ENCODE measurements at places on chromosomes 5 and 9.
A peak's percentile ranks its signal among the peaks of the same experiment; 100 is the strongest.

- DNase-seq, result peak; percentile 54
Observed at GRCh38 chr9:35748858-35749514, at the start of the genes GBA2 and RGP1. GBA2 (minus strand) TSS chr9:35749228; CDS start chr9:35748704, 524 bp downstream. RGP1 (plus strand) TSS chr9:35749287; CDS start chr9:35749756, 469 bp downstream.

DNA sequence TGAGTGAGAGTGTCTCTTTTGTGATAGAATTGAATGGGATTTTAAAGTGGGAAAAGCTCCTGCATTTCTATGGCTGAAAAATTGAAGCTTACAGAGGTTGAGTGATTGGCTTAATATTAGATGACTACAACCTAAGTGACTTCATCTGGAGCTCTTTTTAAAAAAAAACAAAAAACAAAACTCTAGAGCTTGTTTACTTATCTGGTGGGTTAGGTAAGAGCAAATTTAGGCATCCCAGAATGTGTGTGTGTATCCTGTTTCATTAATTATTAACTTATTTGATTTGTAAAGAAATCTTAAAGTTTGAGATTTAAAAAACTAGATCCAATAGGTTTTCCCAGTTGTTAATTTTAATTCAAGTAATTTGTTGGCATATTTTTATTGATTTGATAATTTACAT is 60.1 kb downstream of the SCAMP1 start:
- no peak for DNase-seq

- DNase-seq, result peak; percentile 90
Observed at GRCh38 chr5:67003935-67004729, 192.5 kb downstream of the CD180 start.

- DNase-seq, result no peak
Observed at GRCh38 chr5:90099099-90099498, 310.5 kb downstream of the CETN3 start.

DNA sequence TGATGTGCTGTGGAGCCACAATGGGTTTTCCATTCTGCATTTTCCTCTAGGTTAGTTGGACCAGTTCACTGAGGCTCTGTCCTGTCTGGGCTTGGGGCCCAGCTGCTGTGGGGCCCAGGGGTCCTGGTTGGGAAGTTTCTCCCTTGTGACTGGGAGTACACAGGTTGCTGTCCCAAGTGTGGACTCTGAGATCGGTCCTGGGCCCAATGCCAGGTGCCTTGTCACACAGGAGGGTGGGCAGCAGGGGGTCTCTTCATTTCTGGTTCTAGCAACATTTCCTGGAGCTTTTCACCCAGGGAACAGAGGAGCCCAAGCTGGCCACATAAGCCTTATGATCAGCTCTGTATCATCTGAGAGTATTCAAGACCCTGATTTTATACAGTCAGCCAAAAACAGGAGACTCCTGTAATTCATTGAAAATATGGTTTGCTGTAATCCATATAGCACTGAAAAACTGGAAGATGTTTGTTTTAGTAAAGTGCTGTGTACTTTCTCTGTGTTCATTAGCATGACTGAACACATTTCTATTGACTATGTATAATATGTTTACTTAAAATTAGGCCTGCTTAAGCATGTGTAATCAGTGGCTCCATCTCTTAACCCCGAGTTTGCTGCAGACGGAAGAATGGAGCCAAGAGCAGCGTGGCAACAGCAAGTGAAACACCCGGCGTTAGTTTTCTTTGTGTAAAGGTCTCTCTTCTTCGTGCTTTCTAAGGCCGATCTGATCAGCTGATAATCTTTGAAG is 62.5 kb downstream of the MVB12B start:
- DNase-seq, result no peak

GRCh38 chr9:124499216-124499615 is 8.0 kb downstream of the NR5A1 start:
- no peak for DNase-seq

- no peak for DNase-seq
Observed at GRCh38 chr9:111297066-111297824, 32.8 kb downstream of the OR2K2 start.

GRCh38 chr5:68372161-68372560 is 156.6 kb downstream of the PIK3R1 start:
- no peak for DNase-seq

DNA sequence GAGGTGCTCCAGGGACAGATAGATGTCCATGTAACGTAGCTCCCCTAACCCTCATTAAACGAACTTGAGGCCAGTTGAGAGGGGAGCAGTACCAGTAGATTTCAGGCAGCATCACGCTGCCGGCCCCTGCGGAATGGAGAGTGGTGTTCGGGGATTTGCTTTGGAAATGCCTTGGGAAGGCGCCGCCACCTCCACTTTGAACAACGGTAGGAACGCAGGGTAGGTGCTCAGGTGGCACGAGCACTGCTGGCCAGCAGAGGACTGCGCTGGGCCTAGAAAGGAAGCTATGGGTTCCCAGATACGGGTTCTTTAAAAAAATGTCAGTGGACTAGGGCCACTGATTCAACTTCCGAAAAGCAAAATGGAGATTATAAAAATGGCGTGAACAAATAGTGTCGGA is 271.8 kb downstream of the FANCC start:
- DNase-seq, result no peak

DNA sequence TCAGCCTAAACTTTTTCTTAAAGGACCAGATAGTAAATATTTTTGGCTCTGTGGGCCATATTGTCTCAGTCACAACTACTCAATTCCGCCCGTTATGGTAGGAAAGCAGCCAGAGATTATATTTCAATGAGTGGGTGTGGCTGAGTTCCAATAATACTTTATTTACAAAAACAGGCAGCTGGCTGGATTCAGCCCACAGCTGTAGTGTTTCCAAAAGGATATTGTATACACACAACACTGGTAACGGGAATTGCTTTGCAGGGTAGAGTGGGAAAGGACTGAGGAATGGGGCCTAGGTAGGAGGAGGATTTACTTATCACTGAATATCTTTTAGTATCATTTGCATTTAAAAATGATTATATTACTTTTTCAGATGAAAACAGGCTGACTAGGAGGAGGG is 21.0 kb downstream of the GCNT4 start:
- no peak for DNase-seq

- DNase-seq, result no peak
Observed at GRCh38 chr5:159497221-159497620, 166.9 kb upstream of the IL12B start.

- DNase-seq, result no peak
Observed at GRCh38 chr9:127011772-127012171, 97.2 kb downstream of the RALGPS1 start.

DNA sequence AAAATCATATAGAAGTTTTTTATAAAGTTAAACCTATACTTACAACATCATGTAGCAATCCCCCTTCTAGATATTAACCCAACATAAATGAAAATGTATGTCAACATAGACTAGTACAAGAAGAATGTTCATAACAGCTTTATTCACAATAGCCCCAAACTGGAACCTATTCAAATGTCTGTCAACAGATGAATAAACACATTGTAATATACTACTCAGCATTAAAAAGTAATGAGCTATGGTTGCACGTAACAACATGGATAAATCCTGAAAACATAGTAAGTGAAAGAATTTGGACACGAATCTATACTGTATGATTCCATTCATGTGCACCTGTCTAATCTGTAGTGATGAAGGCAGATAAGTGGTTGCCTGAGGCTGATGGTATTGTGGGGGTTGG is 73.9 kb downstream of the CSNK1G3 start:
- no peak for DNase-seq

- no peak for DNase-seq
Observed at GRCh38 chr5:179167871-179168451, 107.8 kb downstream of the ZNF354C start.

GRCh38 chr9:133523106-133523505 is 1.7 kb downstream of the MYMK start:
- DNase-seq, result no peak

- no peak for DNase-seq
Observed at GRCh38 chr5:9707732-9708462, 77.7 kb upstream of the TAS2R1 start.

- DNase-seq, result no peak
Observed at GRCh38 chr9:37096628-37097027, 23.7 kb upstream of the ZCCHC7 start.

DNA sequence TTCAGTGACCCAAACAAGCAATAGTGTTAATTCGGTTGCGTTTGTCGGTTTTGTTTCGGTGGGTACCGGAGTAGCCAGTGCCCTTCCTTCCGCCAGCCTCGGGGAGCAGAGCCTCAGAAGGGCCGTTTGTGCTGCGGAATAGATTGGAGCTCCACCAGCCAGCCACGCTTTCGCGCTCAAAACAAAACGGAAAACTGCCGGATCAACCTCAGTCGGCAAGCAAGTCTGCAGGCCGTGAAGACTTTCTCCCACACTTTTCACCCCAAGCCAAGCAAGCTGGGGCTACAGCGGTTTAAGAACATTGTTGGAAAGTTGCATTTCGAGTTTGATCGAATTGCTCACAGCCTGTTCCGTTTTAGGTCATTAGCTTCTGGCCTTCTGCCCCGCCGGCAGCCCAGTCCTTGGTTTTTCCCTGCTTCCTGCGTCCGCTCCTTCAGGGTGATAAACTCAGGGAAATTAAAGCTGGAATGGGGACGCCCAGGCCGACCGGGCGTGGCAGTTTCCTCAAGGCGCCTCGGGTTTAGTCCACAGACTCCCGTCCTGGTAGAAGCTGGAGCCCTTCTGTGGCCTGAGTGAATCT is 803 bp upstream of the CCNO start:
- no peak for DNase-seq

DNA sequence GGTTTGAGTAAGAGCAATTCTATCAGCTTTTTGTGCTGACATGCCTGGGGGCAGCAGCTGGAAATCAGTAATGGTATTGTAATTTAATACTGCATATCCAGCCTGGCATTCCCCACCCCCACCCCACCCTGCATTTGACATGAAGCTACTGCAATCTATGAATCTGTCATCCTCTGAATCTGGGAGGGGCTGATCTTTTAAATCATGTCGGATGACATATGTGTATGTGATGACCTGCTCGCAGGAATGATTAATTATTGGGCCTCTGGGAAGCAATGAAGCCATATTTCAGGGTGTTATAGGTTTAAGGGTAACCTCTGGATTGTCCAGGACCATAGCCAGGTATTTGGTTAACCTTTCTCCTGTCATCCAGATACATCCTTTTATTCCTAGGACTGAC is 64.6 kb upstream of the RASGRF2 start:
- DNase-seq, result no peak

- no peak for DNase-seq
Observed at GRCh38 chr5:40502736-40503135, 177.0 kb upstream of the PTGER4 start.

DNA sequence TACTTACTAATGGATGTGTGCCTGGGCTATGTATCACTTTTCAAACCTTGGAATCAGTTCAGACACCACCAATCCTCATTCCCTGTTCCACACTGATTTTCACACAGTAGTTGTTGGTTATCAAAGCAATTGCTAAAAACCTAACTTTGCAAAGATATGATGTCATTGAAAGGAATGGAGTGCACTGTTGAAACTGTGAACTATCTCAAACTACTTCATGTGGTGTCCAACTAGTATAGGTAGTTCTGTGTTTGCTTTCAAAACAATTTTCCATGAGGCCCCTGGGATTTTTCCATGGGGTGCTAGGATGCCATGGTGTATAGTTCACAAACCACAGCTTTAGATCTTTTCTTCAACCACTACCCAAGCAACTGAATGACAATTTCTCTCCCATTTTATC is 17.8 kb downstream of the INIP start:
- DNase-seq, result no peak

DNA sequence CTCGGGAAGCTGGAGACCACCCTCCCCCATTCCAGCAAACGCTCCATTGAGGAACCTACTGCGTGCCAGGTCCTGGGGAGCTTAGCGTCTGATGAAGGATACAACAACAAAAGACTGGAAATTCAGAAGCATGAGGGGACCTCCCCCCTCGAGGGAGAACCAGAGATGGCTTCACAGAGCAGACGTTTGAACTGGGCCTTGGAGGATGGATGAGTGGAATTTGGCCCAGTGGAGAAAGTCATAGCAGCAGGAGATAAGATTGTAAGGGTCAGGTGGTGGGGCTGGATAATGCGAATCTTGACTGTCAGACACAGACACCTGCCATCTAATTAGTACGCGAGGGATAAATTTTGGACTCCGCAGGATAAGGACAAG is 1.2 kb upstream of the SLC25A51 start:
- no peak for DNase-seq

All from central memory CD4-positive, alpha-beta T cell (primary cell).